Left cardiac atrium (tissue), 4 donors: ENCODE measurements at places on chromosomes 4 and X. TPM values are rescaled to one million over a fixed set of nuclear protein-coding genes. Genes with fewer than 3 reads are reported as not detected.

The ADAM29 gene
- total RNA-seq: not detected

The SMC1A gene
- total RNA-seq: 43.3 TPM

The ARX gene
- not detected for total RNA-seq

The ATP7A gene
- 6.9 TPM for total RNA-seq

The SYNPO2 gene
- total RNA-seq: 94.4 TPM

The OTUD6A gene
- total RNA-seq: not detected

GRCh38 chr4:96642490-96642889, 802.6 kb downstream of the PDHA2 start:
- DNase-seq: no peak

DNA sequence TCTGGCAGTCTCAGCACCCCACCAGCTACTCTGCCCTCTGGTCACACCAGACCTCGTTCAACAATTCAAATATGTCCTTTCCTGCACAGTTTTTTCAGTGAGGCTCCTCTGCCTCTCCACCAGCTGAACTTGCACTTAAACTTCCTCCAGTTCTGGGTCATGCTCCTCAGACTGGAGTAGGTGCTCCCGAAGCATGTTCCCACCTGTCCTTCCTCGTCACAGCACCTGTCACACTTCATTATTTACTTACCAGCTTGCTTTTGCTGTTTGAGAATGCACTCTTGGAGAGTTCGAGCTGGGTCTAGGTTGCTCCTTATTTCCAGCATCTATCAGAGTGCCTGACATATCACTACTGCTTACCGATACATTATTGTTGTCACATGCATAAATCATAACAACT, 144.8 kb upstream of the TTC29 start:
- DNase-seq: no peak

DNA sequence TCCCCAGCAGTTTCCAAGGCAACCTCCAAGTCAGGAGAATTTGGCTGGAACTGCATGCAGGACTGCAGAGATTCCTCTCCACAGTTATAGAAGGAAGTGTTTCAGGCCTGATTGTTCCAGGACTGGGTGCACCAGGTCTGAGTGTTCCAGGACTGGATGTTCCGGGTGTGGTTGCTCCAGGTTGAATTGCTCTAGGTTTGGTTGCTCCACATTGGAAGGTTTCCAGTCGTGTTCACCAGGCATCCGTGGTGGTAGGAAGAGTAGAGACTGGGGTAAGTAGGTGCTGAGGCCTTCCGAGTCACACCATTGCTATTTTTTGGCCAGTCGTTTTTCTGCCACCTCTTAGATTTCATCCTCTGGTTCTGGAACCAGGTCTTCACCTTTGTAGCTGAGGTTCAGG, 105.4 kb downstream of the MSN start:
- DNase-seq: no peak

DNA sequence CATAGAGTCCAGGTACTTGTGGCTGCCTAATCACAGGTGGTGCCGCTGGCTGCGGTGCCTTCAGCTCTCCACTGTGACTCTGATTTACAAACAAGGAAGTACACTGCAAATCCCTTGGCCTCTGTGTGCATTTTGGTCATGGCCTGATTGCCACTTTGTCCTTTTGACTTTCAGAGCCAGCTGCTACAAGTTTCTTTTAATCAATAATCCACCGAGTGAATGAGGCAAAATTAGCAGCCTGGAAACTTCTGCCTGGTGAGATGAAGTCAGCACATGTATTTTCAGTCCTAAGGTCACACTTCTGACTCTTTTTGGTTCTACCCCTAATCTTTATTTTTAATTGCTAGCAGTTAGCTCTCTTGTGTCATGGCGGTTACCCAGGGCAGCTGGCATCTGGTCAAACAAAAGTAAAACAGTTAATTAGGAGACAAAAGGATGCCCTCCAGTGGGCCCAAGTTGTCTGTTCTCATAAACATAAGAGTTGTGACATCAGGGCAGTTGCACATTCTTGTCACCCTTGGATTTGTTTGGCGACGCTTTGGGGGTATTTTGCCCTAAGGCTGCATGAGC, 62.3 kb upstream of the LNX1 start:
- no peak for DNase-seq

DNA sequence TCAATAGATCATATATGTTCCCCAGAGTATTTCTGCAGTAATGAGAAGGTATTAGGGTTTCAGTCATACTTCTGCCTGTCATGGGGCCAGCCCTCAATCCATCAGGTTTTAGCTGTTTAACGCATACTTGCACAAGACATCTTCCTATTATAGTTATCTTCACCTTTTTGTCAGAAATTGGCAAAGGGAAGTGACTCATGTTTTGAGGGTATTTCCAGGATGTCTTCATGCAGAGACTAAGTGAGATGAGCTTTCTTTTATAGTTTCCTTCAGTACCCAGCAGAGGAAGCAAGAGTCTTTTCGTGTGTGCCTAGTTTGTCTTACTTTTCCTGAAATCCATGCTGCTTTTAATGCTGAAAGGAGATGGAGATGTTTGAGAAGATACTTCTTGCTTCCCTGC, 9.5 kb downstream of the CSTF2 start:
- DNase-seq: no peak

GRCh38 chr4:53189011-53189410, 176.8 kb downstream of the SCFD2 start:
- no peak for DNase-seq

- DNase-seq: no peak
Observed at GRCh38 chrX:150197388-150197787, 165.7 kb upstream of the MAMLD1 start.

GRCh38 chr4:10461850-10462400, 4.7 kb upstream of the ZNF518B start:
- no peak for DNase-seq

GRCh38 chrX:122238801-122239200, 945.3 kb upstream of the GRIA3 start:
- no peak for DNase-seq

DNA sequence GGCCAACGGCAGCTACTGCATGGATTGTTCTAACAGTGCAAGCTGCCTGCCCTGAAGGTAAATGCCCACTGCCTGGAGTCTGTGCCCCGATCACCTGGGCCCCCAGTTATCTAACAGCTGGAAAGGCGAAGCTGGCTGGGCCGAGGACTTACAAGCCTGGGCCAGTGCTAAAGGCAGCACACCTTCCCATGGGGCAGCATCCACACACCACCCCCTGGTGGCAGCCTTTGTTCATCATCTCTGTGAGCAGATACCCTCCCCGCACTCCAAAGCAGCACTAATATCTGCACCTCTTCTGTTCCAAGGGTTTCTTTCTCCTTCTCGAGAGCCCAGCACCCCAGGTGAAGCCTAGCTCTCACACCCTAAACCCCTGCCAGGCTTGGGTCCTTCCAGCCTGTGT, 7.6 kb downstream of the SLC2A9 start:
- peak; percentile 51 for DNase-seq

DNA sequence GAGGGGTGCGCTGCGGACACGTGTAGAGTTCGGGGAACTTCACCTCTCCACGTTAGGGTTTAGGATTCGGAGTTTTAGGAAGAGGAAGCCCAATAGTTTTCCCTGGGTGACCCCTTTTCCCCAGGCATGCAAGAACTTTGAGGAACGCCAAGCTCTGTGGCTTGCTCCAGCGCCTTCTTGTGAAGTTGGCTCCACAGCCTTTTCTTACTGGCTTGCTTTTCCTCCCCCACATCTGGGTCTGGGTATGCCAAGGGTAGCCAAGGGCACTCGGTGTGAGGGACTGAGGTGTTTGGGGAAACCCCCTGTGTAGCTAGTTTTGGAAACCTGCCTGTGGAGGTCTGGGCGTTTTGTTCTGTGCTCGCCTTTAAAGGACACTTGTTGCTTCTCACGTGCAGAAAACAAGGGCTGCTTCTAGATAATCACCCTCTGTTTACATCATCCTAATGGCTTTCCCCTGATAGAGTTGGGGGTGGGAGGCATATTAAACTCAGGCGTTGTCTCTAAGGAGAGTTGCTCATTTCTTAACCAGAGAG, 746 bp downstream of the EDNRA start:
- no peak for DNase-seq

DNA sequence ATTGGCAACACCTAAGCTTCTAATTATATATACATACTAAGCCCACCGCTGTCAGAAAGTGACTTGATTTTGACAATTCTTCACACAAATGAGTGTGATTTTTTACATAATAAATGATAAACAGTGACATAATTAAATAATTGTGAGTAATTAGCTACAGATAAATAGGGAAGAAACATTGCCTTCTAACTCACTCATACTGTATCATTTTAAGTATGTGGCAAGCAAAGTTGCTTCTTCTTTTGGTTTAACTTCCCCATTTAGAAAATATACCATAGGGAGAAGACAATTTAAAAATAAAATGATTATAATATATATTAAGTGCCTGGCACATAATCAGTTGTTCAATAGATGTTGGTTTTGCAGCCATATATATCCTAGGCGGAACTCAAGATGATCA, 644.2 kb downstream of the FSTL5 start:
- DNase-seq: no peak

DNA sequence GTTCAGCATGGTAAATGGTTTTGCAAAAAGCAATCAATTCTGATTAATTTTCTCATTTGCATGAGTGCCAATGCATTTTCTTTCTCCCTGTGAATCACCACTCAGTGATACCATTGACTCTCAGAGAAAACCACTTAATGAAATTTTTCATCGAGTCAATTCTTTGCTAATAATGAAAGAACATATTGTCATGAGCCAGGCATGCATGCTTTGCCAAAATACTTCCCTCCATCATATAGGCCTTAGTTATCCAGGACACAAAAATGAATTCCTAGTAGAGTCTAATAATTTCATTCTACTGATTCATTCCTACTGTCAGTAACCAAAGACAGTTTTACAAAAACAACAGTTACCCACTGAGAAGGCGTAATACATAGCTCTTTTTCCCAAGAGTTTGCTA, 680.0 kb downstream of the TRIML1 start:
- no peak for DNase-seq
